HCT116 (cell line): ENCODE measurements at places on chromosomes 3 and 15. TPM values are rescaled to one million over a fixed set of nuclear protein-coding genes. Genes with fewer than 3 reads are reported as not detected.
A peak's percentile ranks its signal among the peaks of the same experiment; 100 is the strongest.

Gene PTPN9
- total RNA-seq: 21.1 TPM

Gene PAQR5
- total RNA-seq: 34.0 TPM

Gene MEGF11
- 2.3 TPM for total RNA-seq

DNA sequence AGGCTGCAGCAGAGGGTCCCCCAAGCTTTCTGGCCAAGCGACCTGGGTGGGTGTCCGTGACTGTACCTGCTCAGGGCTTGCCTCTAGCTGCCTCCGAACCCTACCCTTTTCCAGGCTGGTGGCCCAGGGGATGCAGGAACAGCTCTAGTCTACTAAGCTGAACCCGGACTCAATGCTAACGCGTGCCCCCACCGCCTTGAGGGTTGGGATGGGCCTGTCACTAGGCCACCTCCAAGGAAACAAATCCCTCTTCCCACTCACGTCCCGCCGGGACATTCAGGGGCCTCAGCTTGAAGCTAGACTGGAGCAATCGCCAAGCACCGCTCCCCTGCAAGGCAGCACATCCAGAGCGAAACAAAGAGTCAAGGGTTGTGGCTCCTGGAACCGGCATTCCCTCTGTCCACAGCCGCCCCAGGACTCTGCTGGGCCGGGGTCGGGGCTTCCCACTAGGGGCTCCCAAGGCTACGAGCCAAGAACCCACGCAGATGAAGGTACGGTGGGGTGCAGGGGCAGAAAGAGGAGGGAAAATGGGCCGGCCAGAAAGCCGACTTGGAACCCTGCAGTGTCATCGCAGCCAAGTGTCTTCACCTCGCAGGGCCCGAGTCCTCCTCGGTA, 2.9 kb downstream of the FBXL22 start:
- H3K27ac ChIP-seq: peak overlapping the region; percentile 74
- H3K4me1 ChIP-seq: peaks cover 31% of the 10 kb centered on the region
- DNase-seq: no peak
- no peaks in the 10 kb centered on the region for H3K27me3 ChIP-seq
- no peaks in the 10 kb centered on the region for H3K36me3 ChIP-seq

GRCh38 chr3:103672346-103672745, 1237.5 kb downstream of the ZPLD1 start:
- no peak for DNase-seq
- no peak overlapping the region for H3K27ac ChIP-seq
- H3K27me3 ChIP-seq: no peaks in the 10 kb centered on the region
- no peaks in the 10 kb centered on the region for H3K36me3 ChIP-seq
- H3K4me1 ChIP-seq: no peaks in the 10 kb centered on the region
- H3K4me3 ChIP-seq: no peak overlapping the region

DNA sequence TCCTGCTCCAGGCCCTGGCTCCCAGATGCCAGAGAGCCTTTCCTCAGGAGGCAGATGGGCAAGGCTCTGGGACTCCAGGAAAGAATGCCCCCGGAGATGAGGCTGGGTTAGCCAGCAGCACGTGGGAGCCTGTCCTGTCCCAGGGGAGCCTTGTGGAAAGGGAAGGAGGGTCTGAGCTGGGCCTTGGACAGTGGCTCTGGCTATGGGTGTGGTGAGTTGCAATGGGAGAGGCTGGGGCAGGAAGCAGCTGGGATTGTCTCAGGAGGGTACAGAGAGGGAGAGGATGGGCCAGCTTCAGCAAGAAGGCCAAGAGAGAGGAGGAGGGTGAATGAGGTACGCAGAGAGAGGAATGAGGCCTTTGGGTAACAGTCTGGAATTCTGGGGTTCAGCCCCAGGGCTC, 17.4 kb upstream of the CACNA2D2 start:
- H3K27ac ChIP-seq: no peak overlapping the region
- H3K27me3 ChIP-seq: peaks cover 7% of the 10 kb centered on the region; the same call in 1 of the 2 replicates
- H3K4me1 ChIP-seq: no peaks in the 10 kb centered on the region
- DNase-seq: no peak
- H3K4me3 ChIP-seq: no peak overlapping the region

GRCh38 chr3:123305192-123305591, 103.4 kb downstream of the SEC22A start:
- H3K27ac ChIP-seq: no peak overlapping the region
- H3K4me3 ChIP-seq: no peak overlapping the region
- no peaks in the 10 kb centered on the region for H3K4me1 ChIP-seq

DNA sequence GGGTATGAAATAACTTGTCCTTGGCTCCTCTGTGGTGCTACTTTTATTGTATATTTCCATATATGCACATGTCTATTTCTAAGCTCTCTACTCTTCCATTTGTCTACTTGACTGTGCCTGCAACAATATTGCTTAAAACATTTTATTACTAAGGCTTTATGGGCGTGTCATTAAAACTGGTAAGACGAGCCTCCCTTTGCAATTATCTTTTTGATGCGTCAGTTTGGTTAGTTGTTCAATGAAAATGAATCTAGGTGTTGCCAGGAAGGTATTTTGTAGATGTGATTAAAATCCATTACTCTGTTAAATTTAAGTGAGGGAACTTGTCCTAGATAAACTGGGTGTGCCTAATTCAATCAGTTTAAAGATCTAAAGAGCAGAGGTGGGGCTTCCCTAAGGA, 12.9 kb upstream of the TRA2B start:
- DNase-seq: no peak
- H3K27ac ChIP-seq: no peak overlapping the region
- H3K36me3 ChIP-seq: no peaks in the 10 kb centered on the region
- H3K27me3 ChIP-seq: no peaks in the 10 kb centered on the region
- H3K4me1 ChIP-seq: peaks cover 6% of the 10 kb centered on the region

- H3K27me3 ChIP-seq: no peaks in the 10 kb centered on the region
- peaks cover 14% of the 10 kb centered on the region for H3K4me1 ChIP-seq
- no peak overlapping the region for H3K27ac ChIP-seq
Observed at GRCh38 chr3:23867400-23867799, 49.4 kb downstream of the NKIRAS1 start.

GRCh38 chr3:62144482-62144881, 228.9 kb downstream of the FEZF2 start:
- DNase-seq: no peak
- H3K4me3 ChIP-seq: no peak overlapping the region
- H3K4me1 ChIP-seq: peaks cover 4% of the 10 kb centered on the region; the same call in 1 of the 2 replicates
- H3K27me3 ChIP-seq: no peaks in the 10 kb centered on the region

DNA sequence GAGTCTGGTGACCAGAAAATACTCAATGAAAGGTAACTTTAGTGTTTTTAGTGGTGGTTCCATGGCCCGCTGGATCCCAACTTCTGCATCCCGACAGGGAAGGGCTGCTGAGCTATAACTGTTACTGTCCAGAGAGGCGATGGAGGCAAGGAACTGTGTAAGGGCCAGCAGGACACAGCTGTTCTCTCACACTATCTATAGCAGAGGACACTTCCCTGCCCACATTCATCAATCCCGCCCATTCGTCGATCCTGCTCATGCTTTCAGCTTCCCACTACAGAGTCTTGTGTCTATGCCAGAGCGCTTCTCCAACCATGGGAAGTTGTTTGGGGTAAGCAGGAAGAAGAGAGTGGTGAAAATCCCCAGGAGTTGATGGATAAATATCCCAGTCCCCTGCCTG, 8.4 kb downstream of the COLQ start:
- H3K27me3 ChIP-seq: no peaks in the 10 kb centered on the region
- no peaks in the 10 kb centered on the region for H3K4me1 ChIP-seq
- no peak for DNase-seq
- no peak overlapping the region for H3K4me3 ChIP-seq
